ENCODE measurements at places on chromosomes 11 and 22.

GRCh38 chr11:120717042-120717441 is 205.5 kb downstream of the GRIK4 start:
- no peak for DNase-seq

GRCh38 chr11:45556851-45557707 is 108.3 kb downstream of the CHST1 start:
- no peak for DNase-seq

- no peak for DNase-seq
These were observed 58.7 kb upstream of the FDX1 start for GRCh38 chr11:110371084-110371483.

GRCh38 chr11:117859488-117860112 is 16.9 kb downstream of the FXYD6 start:
- DNase-seq = no peak

DNA sequence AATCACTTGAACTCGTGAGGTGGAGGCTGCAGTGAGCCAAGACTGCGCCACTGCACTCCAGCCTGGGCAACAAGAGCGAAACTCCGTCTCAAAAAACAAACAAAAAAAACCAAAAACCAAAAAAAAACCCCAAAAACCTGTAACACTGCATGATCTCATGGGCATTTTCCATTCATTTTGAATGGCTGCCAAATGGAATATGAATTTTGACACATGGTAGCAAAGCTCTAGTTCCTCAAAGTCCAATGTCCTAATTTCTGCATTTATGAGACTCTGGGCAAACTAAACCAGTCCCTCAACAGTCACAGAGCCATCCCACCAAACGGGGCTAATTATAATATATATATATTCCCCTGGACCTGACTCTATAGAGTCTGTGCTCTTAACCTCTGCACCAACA is 61.8 kb downstream of the SGSM3 start:
- no peak for DNase-seq

DNA sequence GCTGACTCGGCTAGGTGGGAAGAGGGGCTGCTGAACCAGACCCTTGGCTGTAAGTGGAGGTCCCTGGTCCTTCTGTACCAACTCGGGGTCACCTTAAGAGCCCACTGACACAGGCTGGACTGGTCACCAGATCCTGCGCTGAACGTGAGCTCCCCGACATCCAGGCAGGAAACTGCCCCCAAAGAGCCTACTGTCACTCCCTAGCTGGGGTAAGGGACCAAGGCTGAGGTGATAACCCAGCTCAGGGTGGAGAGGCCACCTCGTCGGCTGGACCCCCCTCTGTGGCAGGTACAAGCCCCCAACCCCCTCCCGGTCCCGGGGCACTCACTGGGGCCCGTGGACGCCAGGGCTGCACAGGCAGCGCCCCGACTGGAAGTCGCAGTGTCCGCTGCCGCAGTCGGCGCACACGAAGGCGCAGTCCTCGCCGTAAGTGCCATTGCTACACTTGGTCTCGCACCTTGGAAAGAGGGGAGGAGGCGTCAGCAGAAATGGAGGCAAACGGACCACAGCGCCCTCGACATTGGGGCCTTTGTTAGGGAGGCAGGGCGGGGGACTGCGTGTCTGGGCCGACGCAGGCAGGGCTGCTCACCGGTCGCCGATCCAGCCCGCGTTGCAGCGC is 7.4 kb downstream of the SCARF2 start:
- no peak for DNase-seq

- DNase-seq = no peak
These were observed 14.3 kb downstream of the AMOTL1 start for GRCh38 chr11:94782446-94782845.

DNA sequence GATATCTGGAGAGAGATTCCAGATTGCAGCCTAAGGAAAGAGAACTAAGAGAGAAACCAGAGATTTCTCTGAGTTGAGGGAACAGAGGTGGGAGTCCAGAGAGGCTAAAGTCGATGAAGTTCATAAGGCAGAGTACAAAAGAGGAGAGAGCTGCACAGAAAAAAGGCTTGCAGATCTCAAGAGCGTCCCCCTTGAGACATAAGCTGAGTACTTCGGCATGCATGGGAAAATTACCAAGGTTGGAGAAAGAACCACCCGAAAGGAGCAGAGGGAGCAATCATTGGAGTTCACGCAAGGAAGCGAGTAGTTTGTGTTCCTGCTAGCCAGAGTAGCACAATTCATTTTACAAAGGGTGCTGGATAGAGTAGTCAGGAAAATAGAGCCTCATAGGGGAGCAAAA is 293.5 kb downstream of the TMEM135 start:
- DNase-seq = no peak

GRCh38 chr22:29083933-29084591 is 11.2 kb downstream of the KREMEN1 start:
- no peak for DNase-seq

DNA sequence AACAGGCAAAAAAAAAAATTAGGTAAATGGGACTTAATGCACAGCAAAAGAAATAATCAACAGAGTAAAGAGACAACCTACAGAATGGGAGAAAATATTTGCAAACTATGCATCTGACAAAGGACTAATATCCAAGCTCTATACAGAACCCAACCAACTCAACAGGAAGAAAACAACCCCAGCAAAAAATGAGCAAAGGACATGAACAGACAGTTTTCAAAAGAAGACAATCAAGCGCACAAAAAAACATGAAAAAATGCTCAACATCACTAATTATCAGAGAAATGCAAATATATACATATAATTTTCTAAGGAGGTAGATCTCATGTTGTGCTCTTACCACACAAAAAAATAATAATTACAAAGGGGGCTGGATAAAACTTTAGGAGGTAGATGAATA is 36.5 kb upstream of the USP47 start:
- no peak for DNase-seq

GRCh38 chr11:59195586-59195985 is 17.1 kb downstream of the MPEG1 start:
- DNase-seq = no peak

DNA sequence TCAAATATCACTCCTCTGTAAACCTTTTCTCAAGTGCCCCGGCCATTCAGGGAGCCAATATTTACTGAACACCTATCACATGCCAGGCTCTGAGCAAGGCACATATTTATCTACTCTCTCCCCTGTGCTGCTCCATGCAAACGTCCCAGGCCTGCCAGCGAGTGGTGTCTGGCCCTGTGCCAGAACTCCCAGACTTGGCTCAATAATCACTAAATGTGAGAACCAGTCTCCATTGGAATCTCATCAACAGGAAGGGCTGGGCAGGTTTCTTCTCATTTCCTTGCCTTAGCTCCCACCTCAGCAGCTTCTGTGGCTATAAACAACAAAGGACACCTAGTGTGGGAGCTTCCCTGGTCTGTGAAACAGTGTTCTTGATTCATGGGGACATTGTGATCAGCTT is 21.7 kb downstream of the RASSF10 start:
- no peak for DNase-seq

DNA sequence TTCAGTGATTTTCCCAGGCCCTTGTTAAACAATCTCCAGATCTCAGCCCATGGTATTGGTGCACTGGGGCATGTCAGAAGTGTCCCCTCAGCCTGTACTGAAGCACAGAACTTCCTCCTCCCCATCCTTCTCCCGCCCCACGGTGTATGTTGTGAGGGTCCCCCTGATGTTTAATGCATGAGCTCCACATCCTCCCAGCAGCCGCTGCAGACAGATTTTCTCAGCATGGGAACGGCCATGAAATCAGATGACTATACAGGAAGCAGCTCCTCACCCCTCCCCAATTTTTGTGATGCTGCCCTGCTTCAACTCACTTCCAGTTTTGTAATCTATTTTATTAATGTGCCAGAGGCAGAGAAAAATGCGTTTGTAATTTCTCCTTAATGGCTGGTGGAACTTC is 406.0 kb downstream of the MIAT start:
- DNase-seq = no peak

DNA sequence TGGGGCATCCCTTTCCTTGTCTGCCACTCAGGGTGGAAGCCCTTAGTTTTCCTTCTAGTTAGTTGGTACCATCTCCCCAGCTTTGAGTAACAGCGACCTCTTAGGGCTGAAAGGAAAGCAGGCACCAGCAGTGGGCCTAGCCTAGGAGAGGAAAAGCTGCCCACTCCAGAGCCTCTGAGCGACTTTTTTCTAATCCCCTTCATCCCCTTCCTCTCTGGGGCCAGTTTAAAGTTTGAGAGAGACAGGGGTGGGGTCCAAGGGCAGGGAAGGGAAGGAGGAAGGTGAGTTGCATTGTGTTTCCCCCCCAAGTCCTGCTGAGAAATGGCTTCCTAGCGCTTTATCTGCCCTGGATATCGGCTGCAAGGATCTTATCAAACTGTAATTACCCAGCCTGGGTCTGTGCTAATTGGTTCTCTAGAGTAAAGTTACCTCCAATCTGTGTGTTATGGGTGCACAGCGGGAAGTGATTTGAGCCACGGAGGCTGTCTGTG is 573.9 kb upstream of the CADM1 start:
- DNase-seq = no peak

- DNase-seq = no peak
These were observed 886.3 kb downstream of the NTM start for GRCh38 chr11:132256528-132257279.

- DNase-seq = no peak
These were observed 3.3 kb downstream of the SPI1 start for GRCh38 chr11:47375020-47375419.

- DNase-seq = no peak
These were observed 189.5 kb downstream of the DDX10 start for GRCh38 chr11:108854346-108854745.

DNA sequence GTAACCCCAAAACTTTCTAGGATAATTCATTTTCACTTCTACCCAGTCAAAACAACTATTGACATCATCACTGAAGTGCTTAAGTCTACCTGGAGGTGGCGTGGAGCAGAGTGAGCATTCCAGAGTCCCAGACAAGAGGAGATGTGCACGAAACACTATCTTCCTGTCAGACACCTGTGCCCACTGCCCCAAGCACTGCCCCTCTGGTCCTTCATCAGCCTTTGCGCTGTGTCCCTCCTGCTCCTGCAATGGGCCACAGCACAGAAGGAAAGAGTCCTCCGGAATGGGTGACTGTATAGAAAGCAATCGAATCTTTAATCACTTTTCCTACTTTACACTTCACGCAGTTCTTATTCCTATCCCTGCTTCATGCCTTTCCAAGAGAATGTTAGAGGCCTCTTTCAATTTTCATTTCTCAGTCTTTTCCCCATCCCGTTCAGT is 512 bp upstream of the GRIA4 start:
- no peak for DNase-seq

DNA sequence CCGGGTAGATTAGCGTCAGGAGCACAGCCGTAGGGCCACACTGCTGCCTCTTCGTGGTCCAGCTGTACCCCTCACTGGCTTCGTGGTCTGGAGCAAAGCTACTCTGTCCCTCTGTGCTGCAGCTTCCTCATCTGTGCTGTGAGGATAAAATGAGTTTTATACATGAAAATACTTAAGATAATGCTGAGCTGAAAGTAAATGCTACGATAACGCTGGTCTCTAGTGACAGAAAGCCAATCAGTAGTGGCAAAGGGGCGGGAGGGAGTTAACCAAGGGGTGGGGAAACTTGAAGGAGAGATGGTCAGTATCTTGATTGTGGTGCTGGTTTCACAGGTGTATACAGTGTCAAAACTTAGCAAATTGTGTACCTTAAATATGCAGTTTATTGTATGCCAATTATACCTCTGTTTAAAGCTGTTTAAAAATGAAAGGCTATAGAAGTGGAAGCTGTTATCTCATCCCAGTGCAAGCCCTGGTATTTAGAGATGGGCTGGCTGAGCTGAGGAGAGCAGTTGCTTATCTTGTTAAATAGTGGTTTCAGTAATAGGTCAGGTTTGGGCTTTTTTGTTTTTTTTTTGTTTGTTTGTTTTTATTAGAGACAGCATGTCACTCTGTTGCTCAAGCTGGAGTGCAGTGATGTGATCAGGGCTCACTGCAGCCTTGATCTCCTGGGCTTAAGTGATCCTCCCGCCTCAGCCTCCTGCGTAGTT is 36.7 kb downstream of the ACO2 start:
- no peak for DNase-seq

- no peak for DNase-seq
These were observed 2.1 kb upstream of the LZTR1 start for GRCh38 chr22:20979940-20980453.

DNA sequence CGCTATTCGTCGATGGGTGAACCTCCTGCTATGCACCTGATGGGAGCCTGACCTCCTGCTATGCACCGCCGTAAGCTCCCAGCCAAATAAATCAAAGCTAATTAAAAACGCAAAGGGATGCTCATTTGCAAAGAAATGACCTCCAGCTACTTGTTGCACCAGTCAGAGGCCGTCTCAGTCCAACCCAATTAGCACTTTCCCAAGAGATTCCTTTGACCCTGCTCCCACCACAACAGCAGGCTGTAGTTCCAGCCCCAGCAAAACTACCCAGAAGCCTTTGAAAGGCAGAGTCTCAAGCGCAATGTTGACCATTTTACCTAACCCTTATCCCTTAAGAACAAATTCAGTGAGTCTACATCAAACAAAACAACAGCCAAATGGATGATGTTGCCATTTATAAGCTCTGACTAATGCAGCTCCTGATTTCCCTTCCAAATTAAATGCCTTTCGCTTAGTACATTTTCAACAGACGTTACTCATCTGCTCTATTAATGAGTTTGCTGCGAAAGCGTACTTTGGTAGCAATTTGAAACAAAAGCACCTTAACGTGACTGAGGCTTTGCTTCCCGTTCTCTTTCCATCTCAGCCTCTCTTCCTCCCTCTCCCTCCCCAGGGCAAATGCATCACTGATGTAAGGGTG is 17.2 kb upstream of the BSX start:
- DNase-seq = no peak

GRCh38 chr11:102900346-102900745 is 25.6 kb upstream of the MMP12 start:
- DNase-seq = no peak

GRCh38 chr22:18083406-18083805 is 5.6 kb downstream of the PEX26 start:
- DNase-seq = no peak

GRCh38 chr22:32375678-32376450 is 18.2 kb downstream of the RFPL3 start:
- DNase-seq = no peak

- no peak for DNase-seq
These were observed 152.8 kb upstream of the NTM start for GRCh38 chr11:131217313-131218310.

GRCh38 chr11:110786226-110786902 is 74.1 kb upstream of the ARHGAP20 start:
- no peak for DNase-seq

DNA sequence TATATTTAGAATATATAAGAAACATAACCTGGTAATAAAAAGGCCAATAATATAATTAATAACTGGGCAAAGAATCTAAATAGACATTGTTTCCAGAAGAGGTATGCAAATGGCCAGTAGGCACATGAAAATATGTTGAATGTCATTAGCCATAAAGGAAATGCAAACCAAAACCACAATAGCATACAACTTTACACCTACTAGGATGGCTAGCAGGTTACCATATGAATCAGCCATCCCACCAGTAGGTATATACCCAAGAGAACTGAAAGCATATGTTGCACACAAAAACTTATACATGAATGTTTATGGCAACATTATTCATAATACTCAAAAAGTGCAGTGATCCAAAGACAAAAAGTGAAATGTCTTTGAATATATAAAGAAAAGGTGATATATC is 2.7 kb upstream of the OR2D2 start:
- DNase-seq = no peak
